ENCODE measurements at places on chromosomes 12 and 14. TPM values are rescaled to one million over a fixed set of nuclear protein-coding genes. Genes with fewer than 3 reads are reported as not detected.

The SLC15A5 gene
- total RNA-seq = not detected

The SLC10A1 gene
- total RNA-seq = 1.1 TPM

The PTMS gene
- 106 TPM for total RNA-seq

The PLEKHD1 gene
- total RNA-seq = 0.05 TPM

The SPATS2 gene
- 5.2 TPM for total RNA-seq

The FOXN4 gene
- total RNA-seq = not detected

The PKP2 gene
- 35.7 TPM for total RNA-seq

The ARHGAP9 gene
- 12.0 TPM for total RNA-seq

The CRIP1 gene
- 1.8 TPM for total RNA-seq

The LRCOL1 gene
- total RNA-seq = 2.6 TPM

The TMPRSS12 gene
- total RNA-seq = not detected

The ADIPOR2 gene
- 68.3 TPM for total RNA-seq

The PZP gene
- 18.7 TPM for total RNA-seq

The C12orf60 gene
- 1.5 TPM for total RNA-seq

Measured in liver (tissue), 10 donors.